Activated T-helper 17 cell treated with anti-CD3 and anti-CD28 coated beads, Interleukin-2, amount 50 U/mL, for 72 hours (primary cell): ENCODE measurements at places on chromosomes 16 and 17.

GRCh38 chr16:70392606-70393005, 45.9 kb downstream of the DDX19A start:
- no peak for ATAC-seq

DNA sequence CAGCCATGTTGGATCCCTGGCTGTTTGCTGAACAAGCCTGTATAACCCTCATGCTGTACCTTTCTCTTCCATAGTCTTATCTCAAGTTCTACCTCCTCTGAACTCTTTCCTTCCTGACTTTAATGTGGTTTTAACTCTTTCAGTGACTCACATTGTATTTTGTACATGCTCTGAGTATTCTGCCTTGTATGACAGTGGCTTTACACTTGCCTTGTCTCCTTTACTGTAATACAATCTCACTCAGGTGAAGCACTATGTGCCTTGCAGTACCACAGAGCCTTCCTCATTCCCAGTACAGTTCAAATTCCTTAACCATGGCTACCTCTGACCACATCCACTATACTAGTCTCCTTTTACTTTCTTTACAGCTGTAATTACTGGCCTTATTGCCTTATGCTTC, 14.1 kb downstream of the PSMD11 start:
- peak; percentile 78 for ATAC-seq

GRCh38 chr16:56781528-56781961, 51.6 kb downstream of the NUP93 start:
- no peak for ATAC-seq

DNA sequence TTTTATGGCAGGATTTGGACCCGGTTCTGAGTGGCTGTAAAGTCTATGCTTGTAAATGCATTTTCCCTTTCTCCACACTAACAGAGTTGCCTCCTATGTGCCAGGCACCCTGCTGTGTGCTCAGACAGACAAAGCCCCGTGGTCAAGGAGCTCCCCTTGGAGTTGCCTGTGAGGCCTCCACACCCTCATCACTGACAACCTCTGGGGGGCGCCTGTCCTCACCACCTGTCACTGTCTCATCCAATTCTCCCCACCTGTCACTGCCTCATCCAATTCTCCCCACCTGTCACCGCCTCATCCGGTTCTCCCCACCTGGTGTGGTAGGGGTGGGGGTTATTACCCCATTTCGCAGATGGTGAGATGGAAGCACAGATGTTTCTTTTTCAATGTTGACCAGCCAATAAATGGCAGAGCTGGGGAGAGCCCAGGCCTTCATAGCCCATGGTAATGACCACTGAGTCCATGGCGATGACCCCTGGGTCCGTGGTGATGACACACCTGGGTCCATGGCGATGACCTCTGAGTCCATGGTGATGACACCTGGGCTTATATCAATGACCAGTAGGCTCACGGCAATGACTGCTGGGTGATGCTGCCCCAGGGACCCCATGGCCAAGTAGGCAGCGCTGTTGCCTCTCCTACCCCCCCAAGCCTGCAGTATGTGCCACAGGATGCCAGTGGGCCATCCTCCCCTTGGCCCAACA, 150.1 kb downstream of the IRF8 start:
- ATAC-seq = no peak

DNA sequence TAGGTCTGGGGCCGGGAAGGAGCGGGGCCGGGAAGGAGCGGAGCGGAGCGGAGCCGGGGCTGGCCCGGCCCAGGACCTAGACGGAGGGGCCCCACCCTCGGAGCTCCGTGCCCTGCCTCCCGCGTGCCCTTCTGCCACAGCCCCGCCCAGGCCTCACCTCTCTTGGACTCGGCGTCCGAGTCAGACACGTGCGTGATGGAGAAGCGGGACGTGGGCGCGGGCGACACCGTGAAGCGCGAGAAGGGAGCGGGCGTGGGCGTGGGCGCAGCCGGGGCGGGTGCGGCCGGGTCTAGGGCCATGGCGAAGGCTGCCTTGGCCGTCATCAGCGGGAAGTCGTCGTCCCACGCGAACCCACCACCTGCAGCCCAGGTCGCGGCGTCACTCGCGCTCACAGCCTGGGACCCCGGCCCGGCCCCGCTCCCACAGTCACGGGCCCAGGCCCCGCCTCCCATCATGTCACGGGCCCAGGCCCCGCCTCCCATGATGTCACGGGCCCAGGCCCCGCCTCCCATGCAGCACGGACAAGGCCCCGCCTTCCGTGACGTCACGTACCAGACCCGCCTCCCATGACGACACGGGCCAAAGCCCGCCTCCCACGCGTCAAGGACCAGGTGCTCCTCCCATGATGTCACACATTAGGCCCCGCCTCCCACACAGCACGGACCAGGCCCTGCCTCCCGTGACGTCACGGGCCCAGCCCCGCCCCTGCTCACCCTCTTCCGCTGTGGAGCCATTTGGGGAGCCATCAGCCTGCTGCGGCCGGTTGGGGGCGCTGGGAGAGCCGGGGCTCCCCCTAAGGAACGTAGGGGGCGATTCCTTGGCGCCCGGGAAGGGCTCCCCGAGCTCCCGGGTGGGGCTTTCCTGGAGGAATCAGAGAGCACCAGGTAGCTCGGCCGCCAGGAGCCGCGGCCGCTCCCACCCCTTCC, 45.8 kb upstream of the PVALEF start:
- peak; percentile 77 for ATAC-seq

DNA sequence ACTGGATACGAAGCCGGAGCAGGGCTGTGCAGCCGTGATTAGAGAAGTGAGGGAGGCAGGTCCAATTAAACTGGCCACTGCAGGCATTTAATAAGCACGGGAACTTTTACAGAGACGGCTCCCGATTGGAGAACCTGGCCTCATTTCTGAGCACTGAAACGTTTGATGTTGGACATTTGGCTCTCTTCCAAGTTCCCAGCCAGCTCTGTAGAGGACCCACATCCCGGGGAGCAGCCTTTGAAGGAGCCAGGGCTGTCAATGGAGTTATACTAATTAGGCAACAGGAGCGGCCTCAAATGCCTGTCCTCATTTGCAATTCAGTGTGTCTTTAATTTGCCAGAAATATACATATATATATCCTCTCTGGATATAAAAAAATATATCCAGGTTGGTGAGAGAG, 499.4 kb upstream of the C16orf82 start:
- ATAC-seq = no peak

DNA sequence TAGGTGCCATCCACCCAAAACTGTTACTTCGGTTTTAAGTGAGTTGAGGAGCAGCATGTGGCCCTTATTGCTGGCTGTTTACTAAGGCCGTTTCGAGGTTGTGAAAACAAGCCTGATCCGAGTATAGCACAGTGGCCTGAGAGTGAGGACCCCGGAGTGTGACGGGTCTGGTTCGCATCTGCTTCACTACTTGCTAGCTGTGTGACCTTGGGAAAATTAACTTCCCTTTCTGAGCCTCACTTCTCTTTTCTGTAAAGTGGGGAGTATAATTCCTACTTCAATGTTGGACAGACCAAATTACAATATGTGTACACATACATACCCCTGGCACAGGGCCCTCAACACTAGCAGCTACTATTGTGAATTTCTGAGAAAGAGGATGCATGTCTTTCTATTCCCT, 11.7 kb upstream of the HEATR6 start:
- no peak for ATAC-seq

DNA sequence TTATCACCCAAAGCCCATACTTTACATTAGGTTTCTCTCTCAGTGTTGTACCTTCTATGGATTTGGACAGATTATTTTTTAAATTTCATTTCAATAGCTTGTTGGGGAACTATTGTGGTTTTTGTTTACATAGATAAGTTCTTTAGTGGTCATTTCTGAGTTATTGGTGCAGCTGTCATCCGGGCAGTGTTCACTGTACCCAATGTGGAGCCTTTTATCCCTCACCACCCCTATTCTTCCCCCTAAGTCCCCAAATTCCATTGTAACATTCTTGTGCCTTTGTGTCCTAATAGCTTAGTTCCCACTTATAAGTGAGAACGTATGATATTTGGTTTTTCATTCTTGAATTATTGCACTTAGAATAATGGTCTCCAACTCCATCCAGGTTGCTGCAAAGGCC, 57.5 kb downstream of the SLFN11 start:
- no peak for ATAC-seq

DNA sequence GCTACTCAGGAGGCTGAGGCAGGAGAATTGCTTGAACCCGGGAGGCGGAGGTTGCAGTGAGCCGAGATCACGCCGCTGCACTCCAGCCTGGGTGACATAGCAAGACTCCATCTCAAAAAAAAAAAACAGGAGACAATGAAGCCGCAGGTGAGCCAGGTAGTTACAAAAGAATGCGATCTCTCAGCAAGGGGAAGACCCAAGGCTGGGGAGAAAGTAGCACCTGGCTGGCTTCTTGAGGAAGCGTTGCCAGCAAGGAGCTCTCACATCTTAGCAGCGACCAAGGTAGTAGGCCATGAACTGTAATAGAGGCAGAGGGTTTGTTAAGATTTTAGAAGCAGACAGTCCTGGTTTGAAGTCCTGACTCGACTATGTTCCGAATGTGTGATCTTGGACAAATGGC, 175.0 kb downstream of the AIPL1 start:
- ATAC-seq = no peak

- ATAC-seq = no peak
These were observed 1.5 kb upstream of the TTYH2 start for GRCh38 chr17:74211912-74212208.

- ATAC-seq = no peak
These were observed 30.8 kb downstream of the MPRIP start for GRCh38 chr17:17073030-17073564.

- ATAC-seq = no peak
These were observed 50.7 kb upstream of the TNRC6C start for GRCh38 chr17:77907497-77908461.

DNA sequence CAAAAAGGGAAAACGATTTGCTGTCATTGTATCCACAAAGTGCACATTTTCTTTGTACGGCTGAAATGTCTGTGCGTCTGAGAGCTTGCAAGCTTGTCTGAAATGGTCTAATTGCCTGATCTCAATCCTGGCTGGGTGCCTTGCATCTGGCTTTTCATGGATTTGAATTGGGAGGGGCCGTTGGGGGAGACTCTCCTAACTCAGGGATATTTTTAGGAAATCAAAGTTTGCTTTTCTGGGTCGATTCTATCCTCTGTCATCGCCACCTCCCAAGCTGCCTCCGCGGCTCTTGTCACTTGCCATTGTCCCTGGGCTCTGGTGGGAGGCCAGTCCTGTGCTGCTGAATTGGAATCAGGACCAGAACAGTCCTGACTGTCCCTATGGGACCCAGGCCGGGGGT, 33.3 kb upstream of the MGAT5B start:
- no peak for ATAC-seq

- ATAC-seq = no peak
These were observed 111.7 kb downstream of the IRF8 start for GRCh38 chr16:86010680-86011141.

DNA sequence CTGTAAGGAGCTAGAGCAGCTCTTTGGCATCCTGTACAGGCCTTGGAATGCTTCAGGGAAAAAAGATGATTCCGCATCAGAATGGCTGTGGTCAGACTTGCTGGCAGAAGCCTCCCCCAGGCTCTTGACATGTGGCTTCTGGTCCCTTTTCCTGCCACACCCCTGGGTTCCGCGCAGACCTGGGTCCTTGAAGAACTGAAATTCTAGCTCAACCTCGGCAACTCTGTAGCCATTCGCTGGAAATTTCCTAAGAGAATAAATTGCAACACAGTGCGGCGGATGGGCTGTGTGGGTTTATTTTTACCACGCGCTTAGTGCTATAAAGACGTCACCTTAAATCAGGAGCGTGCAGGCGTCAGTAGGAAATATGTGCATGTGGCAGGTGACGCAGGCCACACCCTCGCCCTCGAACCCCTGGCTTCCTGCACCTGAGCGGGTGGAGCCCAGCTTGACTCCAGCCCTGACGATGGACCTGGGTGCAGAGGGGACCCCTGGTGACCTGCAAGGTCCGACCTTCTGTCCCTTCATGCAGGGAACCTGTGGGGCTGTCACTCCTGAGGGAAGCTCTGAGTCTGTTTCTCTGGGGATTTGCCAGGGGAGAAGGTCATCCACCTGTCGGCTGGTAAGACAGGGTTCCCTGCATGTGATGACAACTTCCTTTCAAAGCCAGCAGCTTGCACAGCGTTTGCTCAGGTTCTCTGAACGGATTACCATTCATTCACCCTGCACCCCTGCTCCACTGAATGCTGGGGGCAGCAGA, 46.3 kb downstream of the METRNL start:
- ATAC-seq = no peak

DNA sequence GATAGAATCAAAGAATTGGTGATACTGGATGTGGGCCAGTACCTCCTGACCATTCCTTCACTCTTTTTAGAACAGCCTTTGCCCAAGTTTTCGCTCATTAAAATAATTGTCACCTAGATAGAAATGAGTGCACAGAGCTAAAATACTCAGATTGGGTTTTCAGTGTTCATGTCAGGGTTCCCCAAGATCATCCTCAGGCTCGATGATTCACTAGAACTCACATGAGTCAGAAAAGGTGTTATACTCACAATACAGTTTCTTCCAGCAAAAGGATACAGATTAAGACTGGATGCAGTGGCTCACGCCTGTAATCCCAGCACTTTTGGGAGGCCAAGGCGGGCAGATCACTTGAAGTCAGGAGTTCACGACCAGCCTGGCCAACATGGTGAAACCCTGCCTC, 19.9 kb downstream of the ERCC4 start:
- ATAC-seq = peak; percentile 87

DNA sequence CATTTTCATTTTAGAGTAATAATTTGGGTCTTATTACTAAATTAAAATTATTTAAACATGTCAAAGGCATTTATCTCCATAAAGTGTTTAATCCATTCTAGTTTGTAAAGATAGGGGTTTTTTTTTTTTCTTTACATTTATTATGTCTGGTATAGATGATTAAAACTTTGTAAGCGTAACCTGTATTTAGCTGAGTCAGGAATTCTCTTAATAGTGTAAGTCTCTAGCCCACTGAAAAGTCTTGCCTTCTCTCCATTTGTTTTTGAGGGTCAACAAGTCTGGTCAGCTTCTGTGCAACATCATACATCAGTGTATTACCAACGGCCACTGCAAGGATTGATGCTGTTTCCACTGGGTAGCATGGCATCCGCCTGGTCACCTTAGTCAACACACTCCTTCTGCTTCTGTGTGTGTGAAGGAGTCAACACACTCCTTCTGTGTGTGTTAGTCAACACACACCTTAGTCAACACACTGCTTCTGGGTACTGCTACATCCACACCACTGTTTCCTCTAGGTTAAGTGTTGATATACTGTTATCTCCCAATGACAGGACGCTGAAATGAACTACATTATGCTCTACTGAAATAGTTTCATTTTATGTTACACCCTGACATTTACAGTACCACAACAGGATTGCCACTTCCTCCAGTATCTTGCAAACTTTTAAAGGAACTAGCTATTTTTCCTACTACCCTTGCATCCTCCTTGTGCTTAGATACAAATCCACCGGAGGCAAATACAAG, 37.3 kb upstream of the VWA3A start:
- peak; percentile 85 for ATAC-seq

DNA sequence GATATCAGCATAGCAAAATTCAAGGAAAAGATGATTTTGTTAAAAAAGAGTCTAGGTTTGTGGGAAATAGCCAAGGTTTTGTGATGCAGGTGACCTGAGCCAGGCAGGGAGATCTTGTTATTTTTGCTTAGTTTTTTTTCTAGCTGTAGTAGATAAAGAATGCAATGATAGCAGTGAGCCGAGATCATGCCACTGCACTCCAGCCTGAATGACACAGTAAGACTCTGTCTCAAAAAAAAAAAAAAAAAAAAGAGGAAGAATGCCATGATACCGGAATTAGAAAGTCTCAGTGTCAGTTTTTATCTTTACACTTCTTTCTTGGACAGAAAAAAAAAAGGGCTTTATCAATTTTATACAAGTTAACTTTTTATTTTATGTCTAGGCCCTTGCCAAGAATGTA, 27.5 kb downstream of the TMEM238L start:
- no peak for ATAC-seq

GRCh38 chr16:4937782-4938682, 1.1 kb upstream of the PPL start:
- ATAC-seq = no peak
